ENCODE measurements at places on chromosomes 3 and 15. TPM values are rescaled to one million over a fixed set of nuclear protein-coding genes. Genes with fewer than 3 reads are reported as not detected.

Gene MSL2
- 46.9 TPM for total RNA-seq

GRCh38 chr15:81174125-81174791 lies 22.4 kb upstream of the IL16 start:
- no peak for DNase-seq

Gene MKRN2OS
- total RNA-seq, result not detected

Gene SMCO1
- total RNA-seq, result not detected
